Nucleus accumbens (tissue), 56 donors: ENCODE measurements at places on chromosomes 7 and 10.

- no peak for DNase-seq
These were observed 3.9 kb downstream of the LSMEM1 start for GRCh38 chr7:112484671-112485167.

DNA sequence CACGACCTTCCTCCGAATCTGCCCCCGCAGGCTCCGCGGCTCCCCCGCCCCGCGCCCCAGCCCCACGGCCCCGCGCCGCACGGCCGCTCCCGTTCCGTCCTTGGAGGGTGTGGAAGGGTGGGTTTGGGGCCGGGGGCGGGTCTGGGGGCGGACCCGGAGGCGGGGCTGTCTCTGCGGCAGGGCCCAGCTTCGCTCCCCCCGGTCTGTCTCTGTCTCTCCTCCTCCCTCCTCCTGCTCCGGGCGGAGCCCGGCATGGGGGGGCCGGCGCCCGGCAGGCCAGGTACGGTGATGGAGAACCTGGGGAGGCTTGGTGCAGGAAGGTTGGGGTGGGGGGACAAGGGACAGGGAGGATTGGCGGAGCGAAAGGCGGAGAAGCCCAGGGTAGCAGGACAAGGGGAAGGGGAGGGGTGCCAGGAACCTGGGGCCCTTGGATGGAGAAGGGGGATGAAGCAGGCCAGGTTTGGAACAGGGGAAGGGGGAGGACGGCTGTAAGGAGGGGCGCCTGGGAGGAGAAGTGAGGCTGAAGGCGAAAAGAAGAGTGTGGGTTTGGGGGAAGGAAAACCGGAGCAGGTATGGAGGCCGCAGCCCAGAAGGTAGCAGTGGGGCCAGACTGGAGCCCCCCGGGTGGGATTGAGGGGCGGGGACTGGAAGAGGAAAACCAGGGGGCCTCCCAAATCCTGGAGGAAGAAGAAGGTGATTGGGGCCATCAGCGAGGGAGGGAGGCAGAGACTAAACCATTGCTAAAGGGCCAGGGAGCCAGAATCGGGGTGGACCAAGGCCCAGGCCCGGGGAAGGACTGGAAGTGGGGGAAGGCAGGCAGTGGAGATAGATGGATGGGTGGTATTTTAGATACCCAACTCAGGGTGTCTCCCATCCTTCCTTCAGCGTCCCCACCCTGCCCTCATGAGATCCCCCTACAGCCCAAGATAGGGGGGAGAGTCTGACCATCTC, at the start of gene NYAP1:
Gene NYAP1, plus strand, starts transcription at position 206 of the 951 bp plus-strand sequence. CDS start 1,385 bp downstream, outside the sequence.
- DNase-seq = no peak

GRCh38 chr10:101438881-101439391, 85.0 kb downstream of the BTRC start:
- DNase-seq = no peak

GRCh38 chr10:58019863-58020537, 247.7 kb downstream of the IPMK start:
- DNase-seq = no peak

- DNase-seq = no peak
These were observed 175.8 kb upstream of the LYZL1 start for GRCh38 chr10:29112827-29113615.

GRCh38 chr10:3222068-3222467, 49.5 kb upstream of the PITRM1 start:
- DNase-seq = no peak

DNA sequence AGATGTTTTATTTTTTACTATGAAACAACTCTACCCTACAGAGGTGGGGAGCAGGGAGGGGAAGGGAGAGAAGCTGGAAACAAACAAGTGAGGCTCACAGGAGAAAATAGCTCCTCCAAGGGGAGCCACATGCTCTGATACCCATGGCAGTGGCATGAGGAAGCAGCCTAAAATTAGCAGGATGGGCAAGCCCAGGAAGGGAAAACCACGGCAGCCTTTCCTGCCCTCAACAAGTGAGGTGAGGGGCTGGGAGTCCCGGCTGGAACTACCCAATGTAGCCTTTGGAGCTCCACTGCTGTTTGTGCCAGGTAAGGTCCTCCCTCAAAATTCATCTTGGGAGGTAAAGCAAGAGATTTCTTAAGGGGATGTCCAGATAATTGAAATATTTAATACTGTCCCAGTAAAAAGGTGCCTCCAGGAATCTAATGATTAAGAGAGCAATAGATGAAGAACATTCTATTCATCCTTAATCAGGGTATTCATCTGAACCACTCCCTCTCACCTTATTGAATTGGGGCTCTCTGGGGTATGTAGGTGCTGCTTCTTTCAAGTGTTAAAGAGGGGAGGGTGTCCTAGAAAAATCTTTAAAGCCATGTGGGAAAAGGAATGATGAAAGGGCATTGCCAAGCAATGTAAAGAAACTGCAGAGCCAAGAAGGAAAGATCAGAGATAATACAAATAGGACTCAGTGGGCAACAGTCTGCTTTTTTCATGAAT, 12.8 kb upstream of the HERC4 start:
- DNase-seq = no peak

DNA sequence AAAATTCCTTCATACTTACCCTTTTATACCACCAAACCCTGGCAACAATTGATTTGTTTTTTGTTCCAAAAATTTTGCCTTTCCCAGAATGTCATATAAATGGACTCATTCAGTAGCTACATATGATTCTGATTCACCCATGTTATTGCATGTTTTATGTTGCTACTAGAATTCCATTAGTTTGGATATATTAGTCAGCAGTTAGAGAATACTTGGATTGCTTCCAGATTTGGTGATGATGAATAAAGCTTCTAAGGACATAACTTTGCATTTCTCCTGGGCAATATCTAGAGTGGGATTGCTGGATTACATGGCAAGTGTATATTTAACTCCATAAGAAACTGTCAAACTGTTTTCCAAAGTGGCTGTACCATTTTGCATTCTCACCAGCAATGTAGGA, 806.9 kb downstream of the DNAJB9 start:
- DNase-seq = no peak

GRCh38 chr7:70566671-70567070, 565.3 kb upstream of the GALNT17 start:
- no peak for DNase-seq

DNA sequence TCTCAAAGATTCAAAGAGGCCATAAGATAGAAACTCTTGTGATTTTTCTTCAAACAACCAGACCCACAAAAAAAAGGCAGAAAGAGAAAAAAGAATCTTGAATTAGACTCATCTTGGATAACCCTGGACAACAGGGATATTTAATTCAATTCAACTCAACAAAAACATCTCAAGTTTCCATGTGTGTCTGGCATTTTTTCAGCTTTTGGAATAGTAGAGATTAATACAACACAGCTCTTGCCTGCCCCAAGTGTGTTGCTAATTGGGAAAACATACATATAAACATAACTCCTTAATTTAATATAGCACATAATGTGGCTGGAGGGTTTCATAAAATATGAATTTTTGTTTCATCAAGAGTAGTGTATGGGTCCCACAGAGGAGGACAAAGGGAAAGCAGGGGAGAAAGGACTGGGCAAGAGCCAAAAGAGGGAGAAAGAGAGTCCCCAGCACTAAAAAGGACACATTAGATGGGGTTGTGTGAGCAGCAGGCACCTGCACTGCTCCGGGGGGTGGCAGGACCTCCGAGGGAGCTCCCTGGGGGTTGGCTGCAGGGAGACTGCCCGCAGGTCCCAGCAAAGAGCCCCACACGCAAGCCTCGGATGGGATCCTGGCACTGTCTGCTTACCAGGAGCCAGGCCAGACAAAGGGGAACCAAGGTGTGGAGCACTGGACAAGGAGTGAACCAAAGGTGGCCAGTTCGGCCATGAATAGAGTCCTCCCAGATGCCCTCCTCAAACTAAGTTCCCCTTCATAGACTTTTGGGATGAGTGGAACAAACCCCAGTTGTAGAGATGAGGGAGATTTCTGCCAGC, 65.6 kb upstream of the TMEM72 start:
- no peak for DNase-seq

- DNase-seq = no peak
These were observed 17.6 kb downstream of the PRKAG2 start for GRCh38 chr7:151859111-151859947.

DNA sequence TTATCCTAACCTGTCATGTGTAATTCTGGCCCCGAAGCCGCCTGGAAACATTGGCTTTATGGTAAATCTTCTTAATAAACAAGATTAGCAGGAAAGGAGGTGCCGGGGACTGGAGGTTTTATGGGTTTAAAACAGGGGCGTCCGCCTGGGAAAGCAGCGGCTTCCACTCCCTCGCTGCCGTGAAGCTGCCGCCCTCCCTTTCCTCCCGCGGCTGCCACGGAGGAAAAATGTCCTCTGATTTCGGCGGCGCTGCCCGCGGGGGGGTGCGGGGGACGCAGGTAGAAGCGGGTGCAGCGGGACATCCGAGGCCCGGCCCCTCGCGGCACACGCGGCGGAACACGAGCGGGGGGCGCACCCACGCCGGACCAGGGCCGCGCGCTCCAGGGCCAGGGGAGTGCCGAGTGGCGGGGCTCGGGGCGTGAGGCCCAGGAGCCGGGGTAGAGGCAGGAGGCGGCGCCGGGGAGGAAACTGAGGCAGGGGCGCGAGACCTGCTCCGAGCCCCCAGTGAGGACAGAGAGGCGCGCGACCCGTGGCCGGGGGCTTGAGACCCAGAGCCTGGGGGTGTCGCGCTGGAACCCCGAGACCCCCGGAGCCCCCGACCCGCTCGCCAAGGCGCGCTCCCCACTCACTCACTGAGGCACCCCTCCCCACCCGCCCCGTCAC, 993 bp downstream of the PTPRN2 start:
- DNase-seq = no peak

GRCh38 chr10:131001438-131001837, 310.1 kb downstream of the TCERG1L start:
- DNase-seq = no peak

GRCh38 chr7:2708041-2708440, 20.0 kb downstream of the AMZ1 start:
- no peak for DNase-seq

GRCh38 chr7:66609176-66609575, 19.5 kb upstream of the KCTD7 start:
- no peak for DNase-seq

GRCh38 chr7:150927157-150927955, 50.8 kb downstream of the KCNH2 start:
- DNase-seq = no peak

GRCh38 chr10:14220026-14220425, 110.7 kb downstream of the FRMD4A start:
- DNase-seq = no peak

DNA sequence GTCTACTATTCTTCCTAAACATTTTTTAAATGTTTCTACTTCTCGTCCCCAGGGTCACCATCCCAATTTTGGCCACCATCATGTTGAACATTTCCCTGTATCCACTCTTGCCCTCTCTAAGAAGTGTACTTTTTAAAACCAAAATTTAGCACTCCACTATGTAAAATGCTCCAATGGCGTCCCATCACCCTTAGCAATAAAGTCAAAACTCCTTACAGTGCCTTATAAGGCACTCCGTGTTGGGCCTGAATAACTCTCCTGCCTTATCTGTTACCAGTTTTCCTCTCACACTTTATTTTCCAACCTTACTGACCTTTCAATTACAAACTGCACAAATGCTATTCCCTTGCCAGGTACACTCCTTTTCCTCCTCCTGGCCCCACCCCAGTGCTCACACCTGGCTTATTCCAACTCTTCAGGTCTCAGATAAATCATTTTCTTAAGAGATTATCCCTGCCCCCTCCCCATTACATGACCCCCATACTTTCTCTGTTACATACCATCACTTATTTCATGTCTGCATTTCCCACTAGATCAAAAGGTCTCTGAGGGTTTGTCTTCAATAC, 1.3 kb downstream of the TMEM168 start:
- DNase-seq = no peak

GRCh38 chr10:63206576-63206975, 73.4 kb downstream of the NRBF2 start:
- no peak for DNase-seq

- no peak for DNase-seq
These were observed 185.6 kb downstream of the C7orf25 start for GRCh38 chr7:42726066-42726785.

DNA sequence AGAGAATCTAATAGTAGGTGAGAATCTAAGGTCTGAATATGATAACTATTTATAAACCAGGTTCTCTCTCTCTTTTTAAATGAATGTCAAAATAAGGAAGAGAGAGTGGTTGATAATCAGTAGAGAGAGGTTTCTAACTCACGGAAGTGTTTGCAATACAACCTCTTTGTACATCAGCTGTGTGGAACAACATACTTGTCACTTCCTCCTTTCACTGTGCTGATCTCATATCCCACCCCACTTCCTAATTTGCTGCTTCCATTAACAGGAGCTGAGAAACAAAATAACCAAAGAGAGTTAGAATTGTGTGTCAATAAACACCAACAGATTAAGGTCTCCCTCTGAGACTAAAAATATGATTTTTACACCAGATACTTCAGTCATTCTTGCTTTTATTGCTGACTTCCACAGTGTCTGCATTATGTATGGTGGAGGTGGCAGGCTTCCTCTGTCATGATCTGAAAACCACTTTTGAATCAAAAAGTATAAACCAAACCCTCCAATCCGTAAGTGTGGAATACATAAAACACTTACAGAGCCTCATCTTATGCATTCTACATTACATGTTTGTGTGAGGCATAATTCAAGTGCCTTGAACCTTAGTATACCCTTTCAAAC, 25.0 kb downstream of the CACUL1 start:
- no peak for DNase-seq

GRCh38 chr10:96955794-96956193, 123.7 kb downstream of the LCOR start:
- no peak for DNase-seq

DNA sequence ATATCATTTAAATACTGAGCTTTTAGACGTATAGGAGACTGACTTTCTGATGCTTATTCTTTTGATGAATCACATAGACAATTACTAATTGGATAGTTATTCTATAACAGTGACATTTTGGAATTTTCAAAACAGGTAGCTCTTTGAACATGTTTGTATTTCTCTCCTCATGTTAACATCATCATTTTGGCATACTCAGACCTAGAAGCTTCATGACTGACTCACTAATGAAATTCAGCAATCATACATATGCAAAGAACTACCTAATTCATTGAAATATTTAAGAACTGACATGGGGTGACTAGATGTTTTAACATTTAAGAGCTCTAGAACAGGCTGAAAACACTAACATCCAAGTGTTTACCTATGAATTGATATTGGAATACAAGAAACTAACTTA, 192.3 kb downstream of the VTI1A start:
- DNase-seq = no peak

DNA sequence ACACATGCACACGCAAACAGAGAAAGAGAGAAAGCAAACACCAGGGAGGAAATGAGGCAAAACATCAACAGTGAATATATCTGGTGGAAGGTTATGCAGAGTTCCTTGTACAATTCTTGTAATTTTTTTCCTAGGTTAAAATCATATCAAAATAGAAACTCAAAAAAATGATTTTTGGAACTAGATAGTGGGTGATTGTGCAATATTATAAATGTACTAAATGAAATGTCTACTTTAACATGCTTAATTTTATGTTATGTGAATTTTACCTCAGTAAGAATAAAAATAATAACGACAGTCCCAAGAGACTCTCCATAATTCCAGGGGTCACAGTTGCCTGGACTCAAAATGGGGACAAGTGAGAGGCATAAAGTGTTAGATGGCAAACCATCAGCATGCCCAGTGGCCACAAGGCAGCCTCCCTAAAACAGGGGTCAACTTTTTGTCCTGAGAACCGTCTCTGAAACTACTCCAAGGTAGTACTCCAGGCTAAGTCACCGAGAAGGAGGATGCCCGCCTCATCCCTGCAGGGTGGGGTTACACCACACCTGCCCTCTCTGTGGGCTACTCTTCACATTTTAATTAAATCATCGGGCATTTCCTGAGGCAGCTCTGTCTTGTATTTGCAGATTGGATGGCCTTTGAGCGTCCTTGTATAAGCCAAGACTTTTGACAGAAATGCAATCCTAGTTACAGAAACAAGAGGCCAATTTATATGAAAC, 267.7 kb downstream of the ELMO1 start:
- no peak for DNase-seq

- no peak for DNase-seq
These were observed 129.0 kb downstream of the MARCHF5 start for GRCh38 chr10:92419740-92420545.
